Naive thymus-derived CD4-positive, alpha-beta T cell (primary cell): ENCODE measurements at places on chromosomes 3 and 15. TPM values are rescaled to one million over a fixed set of nuclear protein-coding genes. Genes with fewer than 3 reads are reported as not detected.
A peak's percentile ranks its signal among the peaks of the same experiment; 100 is the strongest.

- DNase-seq, result no peak
These were observed 431.8 kb upstream of the CNTN4 start for GRCh38 chr3:1666865-1667264.

- DNase-seq, result no peak
These were observed 33.4 kb downstream of the CPEB1 start for GRCh38 chr15:82613747-82614146.

DNA sequence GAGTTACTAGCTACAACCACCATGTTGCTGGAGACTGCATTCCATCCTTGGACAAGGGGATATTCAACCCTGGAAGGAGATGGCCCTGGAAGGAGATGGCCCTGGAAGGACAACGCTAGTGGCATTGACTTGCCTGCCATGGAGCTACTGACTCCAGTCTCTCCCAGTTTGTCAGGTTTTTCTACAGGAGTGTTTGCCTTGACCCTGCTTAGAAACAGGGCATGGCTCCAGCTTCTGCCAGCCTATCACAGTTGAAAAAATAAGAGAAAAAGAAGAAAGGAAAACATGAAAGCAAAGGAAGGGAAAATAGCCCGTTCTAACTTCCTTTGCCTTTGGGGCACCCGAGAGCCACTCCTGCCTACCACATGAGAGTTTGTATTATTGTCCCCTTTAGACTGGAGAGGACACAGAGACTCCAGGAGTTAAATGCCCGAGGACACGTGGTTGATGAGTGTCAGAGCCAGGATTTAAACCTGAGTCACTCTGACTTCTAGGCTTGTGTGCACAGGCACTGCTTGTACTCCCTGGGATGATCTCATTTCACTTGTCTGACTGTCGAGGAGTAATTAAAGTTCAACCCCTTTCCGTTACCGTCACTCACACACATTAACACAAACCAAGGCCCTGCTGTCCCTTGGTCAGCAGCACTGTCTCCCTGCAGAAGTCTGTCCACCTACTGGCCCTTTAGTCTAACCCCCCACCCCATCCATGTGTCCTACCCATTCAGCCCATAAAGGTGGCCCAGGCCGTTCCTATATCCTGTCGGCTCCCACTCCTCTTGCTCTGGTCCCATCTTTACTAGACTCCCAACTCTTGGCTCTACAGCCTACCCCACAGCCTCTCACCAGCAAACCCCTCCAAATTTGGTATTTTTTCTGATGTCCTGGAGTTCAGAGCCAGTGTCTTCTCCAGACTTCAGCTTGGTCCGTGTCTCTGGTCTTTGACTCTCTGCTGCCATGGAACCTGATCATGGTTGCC lies 46.1 kb downstream of the C2CD4A start:
- DNase-seq, result no peak

LMLN gene
- total RNA-seq, result 4.6 TPM

DNA sequence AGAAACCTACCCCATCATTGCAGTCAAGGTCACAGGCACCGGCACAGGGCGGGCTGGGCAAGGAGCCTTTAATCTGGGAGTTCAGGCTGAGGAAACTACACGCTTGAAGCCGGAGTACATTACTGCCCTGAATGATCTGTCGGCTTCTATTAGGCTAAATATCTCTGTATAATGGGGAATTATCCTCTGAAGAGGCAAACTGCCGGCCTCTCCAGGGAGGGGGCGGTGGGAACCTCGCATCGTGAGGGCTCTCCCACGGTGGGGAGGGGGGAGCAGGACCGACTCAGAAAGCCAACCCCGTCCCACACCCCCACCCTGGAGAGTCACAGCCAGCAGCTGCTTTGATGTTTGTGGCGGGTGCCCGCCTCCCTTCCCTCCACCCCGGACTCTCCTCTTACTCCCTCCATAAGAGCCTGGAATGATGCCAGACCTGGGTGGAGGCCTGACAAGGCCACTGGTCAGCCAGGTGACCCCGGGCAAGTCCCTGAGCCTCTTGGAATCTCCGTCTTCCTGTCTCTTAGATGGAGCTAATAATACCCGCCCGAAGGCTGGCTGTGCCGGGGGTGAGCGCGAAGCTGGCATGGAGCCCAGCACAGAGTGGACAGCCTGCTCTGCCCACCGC lies 63.4 kb upstream of the LINGO1 start:
- DNase-seq, result no peak

DNA sequence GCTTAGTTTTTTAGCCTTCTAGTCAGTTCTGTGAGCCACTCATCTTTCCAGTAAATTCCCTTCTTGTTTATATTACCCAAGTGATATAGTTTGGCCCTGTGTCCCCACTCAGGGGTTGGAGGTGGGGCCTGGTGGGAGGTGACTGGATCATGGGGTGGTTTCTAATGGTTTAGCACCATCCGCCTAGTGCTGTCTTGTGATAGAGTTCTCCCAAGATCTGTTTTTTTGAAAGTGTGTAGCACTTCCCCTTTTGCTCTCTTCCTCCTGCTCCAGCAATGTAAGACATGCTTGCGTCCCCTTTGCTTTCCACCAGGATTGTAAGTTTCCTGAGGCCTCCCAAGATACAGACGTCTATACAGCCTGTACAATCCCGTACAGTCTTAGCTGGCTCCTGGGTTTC lies 53.7 kb upstream of the INO80 start:
- no peak for DNase-seq

- no peak for DNase-seq
These were observed 69.4 kb upstream of the LIPC start for GRCh38 chr15:58362262-58362922.

DNA sequence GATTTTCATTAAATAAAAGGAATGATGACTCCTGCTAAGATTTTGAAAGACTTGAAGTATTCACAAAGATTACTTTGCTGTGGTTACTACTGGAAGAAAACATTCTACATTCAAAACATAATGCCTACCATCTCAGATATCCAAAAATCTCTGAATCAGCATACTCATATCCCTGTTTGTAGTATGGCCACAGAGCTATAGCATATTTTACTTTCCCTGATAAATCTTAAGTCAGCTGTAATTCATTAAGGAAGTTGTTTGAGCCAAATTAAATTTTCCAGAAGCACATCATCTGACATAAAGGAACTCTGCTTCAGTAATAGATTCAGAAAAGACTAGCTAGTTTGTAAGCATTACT lies 942.0 kb downstream of the ROBO1 start:
- DNase-seq, result no peak

DNA sequence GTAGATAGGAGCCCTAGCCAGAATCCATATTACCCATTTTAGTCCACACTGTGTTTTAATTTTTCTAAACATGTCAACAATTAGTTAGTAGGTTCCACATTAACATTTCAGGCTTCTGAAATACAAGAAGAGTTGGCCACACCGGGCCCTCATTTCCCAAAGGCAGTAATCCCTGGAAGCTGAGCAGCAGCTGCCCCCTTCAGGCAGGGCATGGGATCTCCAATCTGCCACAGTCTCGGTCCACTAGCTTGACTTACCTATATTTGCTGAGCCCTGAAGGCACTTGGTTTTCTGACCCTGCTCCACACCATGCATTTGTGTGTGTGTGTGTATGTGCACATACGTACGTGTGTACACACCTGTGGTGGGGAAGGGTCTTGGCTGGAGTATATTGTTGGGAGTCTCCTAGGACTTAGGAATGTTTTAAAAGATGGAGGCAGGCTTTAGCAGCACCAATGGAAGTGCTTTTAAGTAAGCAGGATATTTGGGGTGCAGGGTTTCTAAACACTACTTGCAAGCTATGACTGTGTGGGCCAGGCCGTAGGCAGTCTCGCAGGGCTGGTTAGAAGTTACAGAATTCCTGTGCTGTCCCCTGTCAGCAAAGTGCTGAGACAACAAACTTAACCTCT lies 71.2 kb upstream of the SOX14 start:
- DNase-seq, result no peak

DNA sequence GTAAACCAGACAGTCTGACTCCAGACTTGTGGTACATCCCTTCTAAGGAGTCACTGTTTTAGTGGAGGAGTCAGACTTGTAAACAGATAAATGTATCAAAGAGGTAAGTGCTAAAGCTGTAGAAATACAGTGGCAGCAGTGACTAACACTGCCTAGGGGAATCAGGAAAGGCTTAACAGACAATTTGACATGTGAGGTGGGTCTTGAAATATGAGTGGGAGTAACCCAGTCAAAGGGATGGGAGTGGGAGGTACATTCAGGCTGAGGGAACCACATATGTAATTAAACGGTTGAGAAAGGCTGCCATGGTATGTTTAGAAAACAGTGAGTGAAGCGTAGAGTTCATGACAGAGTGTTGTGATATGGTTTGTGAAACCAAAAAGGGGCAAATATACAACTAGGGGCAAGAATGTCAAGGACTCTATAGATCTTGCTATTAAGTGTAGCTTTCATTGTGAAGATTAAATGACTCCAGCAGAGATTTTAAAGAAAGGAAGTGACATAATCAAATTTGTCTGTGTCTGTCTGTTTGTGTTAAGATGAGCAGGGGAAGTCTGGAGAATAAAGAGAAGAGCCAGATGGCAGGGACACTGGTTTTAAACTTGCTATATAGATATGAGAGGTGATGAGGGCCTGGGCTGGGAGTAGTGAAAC lies 11.2 kb upstream of the ALCAM start:
- no peak for DNase-seq

TNNC1 gene
- total RNA-seq, result 8.4 TPM

GADL1 gene
- total RNA-seq, result not detected

DNA sequence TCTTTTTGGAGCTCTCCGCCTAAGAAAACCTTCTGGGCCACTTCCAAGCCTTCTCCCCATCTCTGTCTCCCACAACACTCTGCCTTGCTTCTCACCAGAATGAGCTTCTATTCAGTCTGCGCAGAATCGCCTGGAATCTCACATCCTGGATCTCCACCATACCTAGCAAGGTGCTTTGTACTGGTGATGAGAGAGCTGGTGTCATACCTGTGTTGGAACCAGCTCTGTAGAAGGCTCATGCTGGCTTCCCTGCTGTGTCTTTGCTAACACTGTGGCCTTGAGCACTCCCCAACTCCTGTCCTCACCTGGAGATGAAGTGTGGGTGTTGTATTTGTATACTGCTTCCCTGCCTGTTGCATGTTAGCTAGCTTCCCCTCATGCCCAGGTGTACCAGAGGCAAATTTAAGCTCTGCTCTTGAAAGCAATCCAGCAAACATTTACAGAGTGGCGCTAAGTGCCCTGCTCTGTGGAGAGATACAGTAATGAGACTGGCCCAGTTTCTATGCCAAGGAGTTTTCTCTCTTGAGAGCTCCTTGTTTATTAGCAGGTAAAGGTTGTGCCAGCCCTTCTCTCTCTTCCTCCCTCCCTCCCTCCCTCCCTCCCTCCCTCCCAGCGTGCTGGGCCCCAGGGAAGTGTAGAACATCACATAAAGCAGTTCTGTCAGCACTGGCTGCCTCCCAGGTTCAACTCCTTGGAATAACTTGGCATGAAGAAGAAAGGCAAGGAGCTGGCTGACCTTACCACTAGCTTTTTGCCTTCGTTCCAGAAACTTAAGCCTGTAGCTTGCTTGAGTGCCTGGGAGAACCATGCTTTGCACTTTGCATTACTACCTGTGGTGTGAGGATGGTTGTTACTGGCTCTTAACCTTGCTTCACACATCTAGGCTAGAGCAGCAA lies 54.9 kb downstream of the TRIM71 start:
- no peak for DNase-seq

CPLX3 gene
- 0.28 and 0.60 TPM in 2 replicates for total RNA-seq

DNA sequence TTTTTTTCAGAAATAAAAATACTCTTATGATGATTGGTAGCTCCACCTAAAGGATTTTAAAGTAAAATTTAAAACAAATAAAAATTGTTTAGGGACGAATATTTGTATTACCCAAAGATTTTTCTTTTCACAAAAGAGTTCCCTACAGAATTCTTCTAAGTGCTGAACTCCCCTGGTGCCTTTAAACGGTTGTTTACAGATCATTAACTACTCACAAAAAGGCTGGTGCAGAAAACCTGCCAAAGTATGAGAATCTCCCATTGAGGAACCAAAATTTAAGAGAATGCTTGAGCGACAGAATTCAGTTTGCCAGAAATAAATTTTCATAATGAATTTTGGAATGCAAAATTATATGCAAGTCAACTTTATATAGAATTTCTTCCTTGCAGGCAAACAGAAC lies 497.8 kb upstream of the NR2F2 start:
- DNase-seq, result no peak

SLC22A13 gene
- 1.3 and 1.9 TPM in 2 replicates for total RNA-seq

PRKAR2A gene
- total RNA-seq, result 40.3 TPM

DNA sequence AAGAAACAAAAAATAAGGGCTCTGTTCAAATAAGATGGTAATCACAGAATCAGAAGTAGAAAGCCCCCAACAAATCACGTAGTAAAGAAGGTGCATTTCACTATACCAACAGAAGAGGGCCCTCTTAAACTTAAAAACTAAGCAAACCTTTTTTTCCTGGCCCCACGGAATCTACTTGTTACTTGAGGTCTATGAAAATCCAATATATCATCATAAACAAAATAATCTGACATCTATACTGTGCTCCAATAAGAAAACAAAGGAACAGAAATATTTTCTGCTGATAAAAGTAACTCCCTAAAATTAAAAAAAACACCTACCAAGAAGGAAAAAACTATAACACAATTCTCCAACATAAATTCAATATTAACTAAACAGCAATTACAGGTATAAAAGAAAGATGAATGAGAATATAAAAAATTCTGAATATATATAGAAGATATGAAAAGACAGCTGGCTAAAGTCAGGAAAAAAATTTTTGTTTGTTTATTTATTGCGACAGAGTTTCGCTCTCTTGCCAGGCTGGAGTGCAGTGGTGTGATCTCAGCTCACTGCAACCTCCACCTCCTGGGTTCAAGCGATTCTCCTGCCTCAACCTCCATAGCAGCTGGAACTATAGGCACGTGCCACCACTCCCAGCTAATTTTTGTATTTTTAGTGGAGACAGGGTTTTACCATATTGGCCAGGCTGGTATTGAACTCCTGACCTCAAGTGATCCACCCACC lies 81.8 kb downstream of the CLASP2 start:
- peak; percentile 18 for DNase-seq

- DNase-seq, result no peak
These were observed 73.2 kb downstream of the TLE3 start for GRCh38 chr15:70024521-70024920.

OIP5 gene
- 0.57 TPM for total RNA-seq

GRCh38 chr15:101177866-101178265 lies 74.0 kb downstream of the CHSY1 start:
- no peak for DNase-seq

DNA sequence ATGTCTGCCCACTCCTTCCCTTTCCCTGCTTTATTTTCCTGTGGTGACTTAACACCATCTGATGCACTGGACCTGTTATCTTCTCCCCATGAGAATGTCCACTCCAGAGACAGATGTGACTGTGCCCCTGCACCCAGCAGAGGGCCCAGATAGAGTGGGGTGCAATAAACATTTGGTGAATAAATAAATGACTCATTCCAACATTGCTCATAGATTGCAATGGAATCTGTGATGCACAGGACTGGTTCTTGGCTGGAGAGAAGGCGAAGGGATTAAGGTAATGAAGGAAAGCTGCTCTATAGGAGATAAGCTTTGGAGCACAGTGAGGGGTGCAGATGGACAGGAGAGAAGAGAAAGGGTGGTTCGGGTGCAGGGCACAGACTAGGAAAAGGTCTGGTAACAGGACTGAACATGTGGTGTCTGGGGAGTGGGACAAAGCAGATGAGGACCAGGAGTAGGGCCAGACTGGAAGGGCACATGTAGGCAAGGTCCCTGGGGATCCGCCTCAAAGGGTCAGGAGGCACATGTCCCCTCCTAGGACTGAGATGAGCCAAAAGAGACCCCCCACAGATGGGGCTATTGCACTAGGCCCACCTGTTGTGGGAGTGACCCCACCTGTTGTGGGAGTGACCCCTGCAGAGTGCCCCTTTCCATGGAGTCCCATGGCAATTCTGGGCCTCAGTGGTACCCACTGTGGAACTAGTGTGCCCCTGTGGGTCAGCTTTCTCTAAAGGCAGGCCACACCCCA lies 17.5 kb upstream of the POC1A start:
- DNase-seq, result no peak

GRCh38 chr3:197001106-197001971 lies 28.3 kb downstream of the MELTF start:
- no peak for DNase-seq

GRCh38 chr15:71055461-71055860 lies 59.8 kb upstream of the THSD4 start:
- no peak for DNase-seq
